ENCODE measurements at places on chromosomes 11 and 22.
A peak's percentile ranks its signal among the peaks of the same experiment; 100 is the strongest.

DNA sequence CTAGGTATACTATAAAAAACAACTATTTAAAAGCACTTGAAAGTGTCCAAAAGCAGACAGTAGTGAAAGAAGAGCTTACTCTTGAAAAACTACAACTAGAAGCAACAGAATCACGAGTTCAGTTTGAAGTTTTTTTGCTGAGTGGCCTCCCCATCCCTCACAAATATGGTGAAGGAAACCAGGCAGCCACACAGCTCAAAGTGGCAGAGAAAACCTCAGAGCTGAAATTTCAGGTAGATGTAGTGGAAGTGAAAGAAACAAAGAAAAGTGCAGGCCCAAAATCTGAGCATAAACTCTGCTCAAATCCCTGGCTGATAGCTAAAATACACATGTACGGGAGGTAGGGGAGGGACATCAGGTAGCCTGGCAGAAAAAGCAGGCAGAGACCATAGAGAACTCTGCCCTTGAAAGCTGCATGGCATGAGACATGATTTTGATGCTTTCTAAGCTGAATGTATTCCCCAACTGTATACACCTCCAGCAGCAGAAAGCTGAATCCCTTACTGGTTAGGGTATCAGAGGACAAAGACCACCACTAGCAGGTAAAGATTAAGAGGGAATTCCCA, 12.1 kb downstream of the BTBD10 start:
- no peak for DNase-seq

GRCh38 chr22:44983878-44984482, 25.8 kb downstream of the PHF21B start:
- DNase-seq, result no peak

DNA sequence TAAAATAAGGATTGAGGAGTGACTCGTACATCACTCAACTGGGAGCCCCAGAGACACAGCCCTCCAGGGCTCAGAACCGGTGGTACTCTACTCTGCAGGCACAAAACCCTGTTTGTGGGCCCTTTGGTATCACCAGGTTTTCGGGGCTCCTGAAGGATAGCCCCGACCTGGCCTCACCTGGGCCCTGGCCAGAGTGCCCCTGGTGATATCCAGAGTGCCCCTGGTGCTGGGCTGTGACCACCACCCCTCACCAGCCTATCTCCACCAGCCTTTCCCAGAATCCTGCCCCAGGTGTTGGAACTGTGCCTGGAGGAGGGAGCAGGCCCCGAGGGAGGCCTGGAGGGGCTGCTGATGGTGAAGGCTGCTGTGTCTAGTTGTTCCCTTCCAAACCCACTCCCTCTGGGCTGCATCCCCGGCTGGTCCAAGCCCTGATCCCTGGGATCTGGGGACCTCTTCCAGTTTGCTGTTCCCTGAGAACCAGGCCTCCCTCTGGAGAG, 2.2 kb upstream of the GGT5 start:
- DNase-seq, result no peak

DNA sequence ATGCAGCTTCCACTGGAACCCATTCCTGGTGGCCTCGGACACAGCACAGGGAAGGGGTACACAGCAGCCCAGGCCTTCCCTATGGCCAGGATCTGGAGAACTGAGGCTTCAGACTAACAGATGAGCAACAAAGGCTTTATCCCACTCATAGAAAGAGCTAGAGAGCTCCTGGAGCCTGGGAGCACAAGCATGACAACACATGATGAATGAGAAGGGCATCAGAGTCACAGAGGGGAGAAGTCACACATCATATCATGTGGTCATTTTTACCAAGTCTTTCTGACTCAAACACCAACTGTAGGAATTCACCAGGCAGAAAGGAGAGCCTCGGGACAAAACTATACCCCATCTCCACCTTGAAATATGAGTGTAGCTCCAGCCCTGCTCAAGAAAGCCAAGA, 43.2 kb downstream of the NRXN2 start:
- no peak for DNase-seq

- DNase-seq, result no peak
Measured at GRCh38 chr11:57873196-57873911, 111.8 kb downstream of the CTNND1 start.

GRCh38 chr11:1060852-1061616, 13.6 kb upstream of the MUC2 start:
- no peak for DNase-seq

GRCh38 chr11:96242191-96242847, 100.7 kb downstream of the MAML2 start:
- DNase-seq, result no peak

DNA sequence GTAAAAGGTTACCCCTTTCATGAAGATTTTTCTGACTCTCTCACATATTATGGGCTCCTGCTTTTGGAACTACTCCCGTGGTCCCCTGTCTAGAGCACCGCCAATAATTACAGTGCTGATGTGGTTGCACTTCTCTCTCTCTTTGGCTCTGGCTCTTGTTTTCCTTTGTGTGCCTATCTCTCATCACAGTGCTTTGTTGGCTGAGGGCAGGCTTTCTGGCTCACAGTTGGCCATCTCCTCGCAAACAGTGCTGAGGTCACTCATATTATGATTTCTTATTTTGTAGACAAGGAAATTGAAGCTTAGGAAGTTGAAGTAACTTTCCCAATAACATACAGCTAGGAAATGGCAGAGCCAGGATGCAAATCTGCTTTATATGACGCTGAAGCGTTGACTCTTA, 192.5 kb downstream of the DDX10 start:
- no peak for DNase-seq

- no peak for DNase-seq
Measured at GRCh38 chr11:944711-945470, 19.2 kb downstream of the AP2A2 start.

- DNase-seq, result no peak
Measured at GRCh38 chr11:93840981-93841380, 9.4 kb downstream of the VSTM5 start.

DNA sequence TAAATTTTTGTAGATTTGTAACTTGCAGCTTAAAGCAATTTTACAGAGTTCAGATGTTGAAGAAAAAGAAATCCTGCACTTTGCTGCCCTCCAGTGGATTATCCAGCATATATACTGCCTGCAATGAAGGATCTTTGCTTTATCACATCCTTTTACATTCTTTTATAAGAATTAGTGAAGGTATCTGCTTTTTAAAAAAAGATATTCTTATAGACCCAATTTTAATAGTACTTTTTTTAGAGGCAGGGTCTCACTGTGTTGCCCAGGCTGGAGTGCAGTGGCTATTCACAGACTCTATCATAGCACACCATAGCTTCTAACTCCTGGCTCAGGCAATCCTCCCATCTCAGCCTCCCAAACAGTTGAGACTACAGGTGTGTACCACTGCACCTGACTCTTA, 60.7 kb downstream of the TTC17 start:
- peak; percentile 18 for DNase-seq

GRCh38 chr11:67437082-67437808, at the start of gene PTPRCAP:
Gene PTPRCAP (minus strand): TSS chr11:67437682. CDS start chr11:67437619, 63 bp downstream.
- no peak for DNase-seq

DNA sequence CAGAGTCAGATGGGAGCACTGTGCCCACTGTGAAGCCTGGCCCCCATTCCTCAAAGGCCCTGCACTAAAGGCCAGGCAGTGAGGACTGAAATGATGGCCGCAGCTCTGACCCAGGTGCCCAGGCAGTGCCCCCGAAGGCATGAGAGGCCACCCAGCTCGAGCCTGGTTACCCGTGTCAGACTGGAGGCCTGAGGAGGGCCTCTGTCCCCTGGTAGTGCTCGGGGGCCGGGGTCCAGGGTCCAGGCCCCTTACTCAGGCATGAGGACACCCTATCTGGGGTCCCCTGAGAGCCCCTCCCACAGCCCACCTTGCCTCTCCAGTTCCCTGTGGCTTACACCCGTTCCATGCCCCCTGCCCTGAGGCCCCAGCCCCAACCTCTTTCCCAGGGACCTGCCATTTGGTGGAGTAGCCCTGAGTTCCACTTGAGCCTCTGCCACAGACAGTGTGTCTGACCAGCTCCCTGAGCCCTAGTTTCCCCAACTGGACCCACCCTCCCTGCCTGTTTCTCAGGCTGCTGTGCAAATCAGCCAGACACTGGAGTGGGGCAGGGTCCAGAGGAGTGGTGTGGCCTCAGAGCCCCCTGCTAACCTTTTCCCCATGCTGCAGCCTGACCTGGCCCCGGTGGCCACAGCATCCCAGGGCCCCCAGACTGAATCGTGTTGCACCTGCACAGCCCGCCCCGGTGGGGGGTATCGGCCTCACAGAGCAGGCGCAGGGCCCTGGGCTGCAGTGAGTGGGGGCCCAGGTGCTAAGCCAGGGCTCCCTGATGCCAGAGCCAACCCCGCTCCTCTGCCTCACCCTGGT, 10.8 kb upstream of the ANKRD13D start:
- DNase-seq, result no peak

- peak; percentile 13 for DNase-seq
Measured at GRCh38 chr11:84780689-84781293, 846.4 kb downstream of the DLG2 start.

GRCh38 chr22:17842386-17842785, 68.1 kb upstream of the BID start:
- DNase-seq, result no peak

DNA sequence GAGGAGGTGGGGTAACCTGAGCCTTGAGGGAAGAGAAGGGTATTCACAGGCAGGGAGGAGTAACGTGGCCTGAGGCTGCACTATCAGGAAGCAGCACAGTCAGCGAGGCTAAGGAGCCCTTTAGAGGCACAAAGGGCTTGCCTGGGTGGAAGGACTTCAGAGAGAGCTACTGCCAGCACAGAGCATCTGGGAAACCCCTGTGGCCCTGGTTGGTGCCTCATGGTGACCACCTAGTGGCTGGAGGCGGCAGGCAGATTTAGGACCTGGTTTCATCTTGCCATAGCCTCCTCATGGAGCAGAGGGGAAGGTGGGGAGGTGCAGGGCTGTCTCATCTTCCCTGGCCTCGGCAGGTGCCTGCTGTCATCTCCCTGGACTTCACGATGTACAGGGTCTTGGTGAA, 64.5 kb downstream of the MPPED1 start:
- DNase-seq, result no peak

GRCh38 chr11:67366961-67367760, 6.2 kb downstream of the CLCF1 start:
- no peak for DNase-seq

DNA sequence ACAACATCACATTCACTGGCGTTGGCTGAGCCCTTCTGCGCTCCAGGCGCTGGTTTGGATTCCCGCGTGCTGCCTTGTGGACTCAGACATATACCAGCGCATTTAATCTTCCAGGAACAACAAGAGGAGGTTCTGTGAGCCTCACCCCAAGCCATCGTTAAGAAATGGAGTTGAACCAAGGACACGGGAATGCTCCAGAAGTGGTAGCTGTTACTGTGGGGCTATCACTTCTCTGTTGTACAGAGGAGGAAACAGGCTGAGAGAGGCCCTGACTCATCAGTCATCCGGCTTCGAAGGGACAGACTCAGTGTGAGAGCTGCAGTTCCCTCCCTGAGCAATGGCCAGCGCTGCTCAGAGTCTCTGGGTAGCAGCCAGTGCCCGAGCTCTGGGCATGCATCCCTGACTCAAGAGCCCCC, 291.3 kb downstream of the TBC1D22A start:
- DNase-seq, result no peak
